ENCODE measurements at places on chromosomes 1 and 21.

- DNase-seq, result no peak
Measured at GRCh38 chr1:225577241-225577640, 75.7 kb downstream of the ENAH start.

DNA sequence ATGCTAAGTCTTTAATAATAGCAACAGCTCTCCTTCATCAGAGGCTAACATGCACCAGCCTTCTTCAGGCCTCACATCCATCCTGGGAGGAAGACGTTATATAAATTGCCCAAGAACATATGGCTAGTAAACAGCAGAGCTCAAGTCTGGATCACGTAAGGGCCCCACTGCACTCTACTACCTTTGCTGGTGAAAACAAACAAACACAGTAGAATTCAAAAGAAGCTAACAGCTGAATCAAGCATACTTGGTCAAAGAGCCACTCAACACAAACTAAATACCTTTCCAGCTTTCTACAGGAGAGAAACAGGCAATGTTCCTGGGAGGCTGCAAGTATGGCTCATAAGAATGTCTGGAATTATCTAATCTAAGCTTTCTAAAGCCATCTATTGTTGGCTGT, 66.0 kb downstream of the WLS start:
- no peak for DNase-seq

- no peak for DNase-seq
Measured at GRCh38 chr1:41343790-41344699, 17.2 kb upstream of the FOXO6 start.

DNA sequence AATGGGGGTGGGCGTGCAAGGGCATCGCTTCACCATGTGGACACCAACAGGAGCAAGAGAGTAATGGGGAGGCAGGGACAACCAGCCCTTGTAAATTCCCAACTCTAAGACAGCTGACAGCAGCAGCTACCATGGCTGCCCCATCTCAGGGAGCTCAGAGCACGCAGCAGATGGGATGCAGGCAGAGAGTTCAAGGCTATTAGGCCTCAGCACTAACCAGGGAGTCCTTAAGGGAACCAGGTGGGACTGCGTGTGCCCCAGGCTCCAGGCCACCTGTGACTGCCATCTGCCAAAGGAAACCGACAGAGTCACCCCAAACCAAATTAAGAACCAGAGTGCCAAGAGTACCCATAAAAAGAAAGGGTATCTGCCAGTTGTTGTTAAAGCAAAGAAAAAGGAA, 33.7 kb upstream of the PRDM2 start:
- DNase-seq, result no peak

DNA sequence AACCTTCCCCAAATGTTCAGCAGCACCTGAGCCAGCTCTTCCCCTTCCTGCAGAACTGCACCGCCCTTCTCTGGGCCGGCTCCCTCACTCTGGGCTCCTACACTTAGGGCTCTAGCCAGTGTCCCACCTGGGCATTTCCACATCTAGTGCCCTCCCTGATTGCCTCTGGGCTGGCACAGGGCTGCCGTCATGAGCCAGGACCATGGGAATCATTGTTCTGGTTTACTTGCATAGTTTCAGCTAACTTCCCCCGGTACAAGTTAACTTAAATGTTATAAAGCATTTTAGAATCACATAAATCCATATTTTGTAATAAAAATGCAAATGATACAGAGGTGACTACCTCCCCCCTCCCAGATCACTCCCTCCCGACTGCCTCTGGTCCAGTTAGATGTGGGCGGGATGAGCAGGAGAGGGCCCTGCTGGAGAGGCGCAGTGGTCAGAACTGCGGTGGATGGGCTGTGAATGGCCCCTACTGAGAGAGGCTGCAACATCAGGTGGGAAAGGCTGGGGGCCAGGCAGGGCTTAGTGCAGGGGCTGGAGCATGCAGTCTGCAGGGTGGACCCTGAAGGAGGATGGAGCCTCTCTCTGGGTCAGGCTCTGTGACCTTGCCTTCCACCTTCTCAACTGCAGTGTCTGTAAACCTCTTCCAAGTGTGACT, 371.4 kb upstream of the C1orf174 start:
- DNase-seq, result no peak
